NCI-H446 (cell line): ENCODE measurements at places on chromosomes 11 and 22.

- DNase-seq, result no peak
Measured at GRCh38 chr22:35510481-35510934, 30.1 kb upstream of the RASD2 start.

GRCh38 chr11:69599502-69599901 lies 41.5 kb upstream of the CCND1 start:
- no peak for DNase-seq

- no peak for DNase-seq
Measured at GRCh38 chr22:45473626-45474237, 29.0 kb upstream of the FBLN1 start.

DNA sequence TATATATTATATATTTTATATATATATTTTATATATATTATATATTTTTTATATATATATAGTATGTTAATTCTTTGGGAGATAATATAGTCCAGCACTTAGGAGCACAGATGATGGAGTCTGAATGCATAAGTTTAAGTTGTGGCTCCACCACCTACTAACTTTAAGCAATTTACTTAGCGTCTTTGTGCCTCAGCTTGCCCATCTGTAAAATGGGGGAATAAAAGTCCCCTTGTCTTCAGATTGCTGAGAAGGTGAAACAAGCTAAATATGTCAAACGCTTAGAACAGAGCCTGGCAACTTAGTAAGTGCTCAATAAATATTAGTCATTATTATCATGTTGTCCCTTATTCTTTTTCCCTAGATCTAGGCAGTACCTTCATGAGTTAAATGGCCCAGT lies 27.5 kb downstream of the DSCAML1 start:
- no peak for DNase-seq

- no peak for DNase-seq
Measured at GRCh38 chr11:20762980-20763379, 93.6 kb downstream of the NELL1 start.

GRCh38 chr11:106193956-106194355 lies 116.5 kb downstream of the AASDHPPT start:
- DNase-seq, result no peak

GRCh38 chr11:96155627-96156378 lies 187.2 kb downstream of the MAML2 start:
- peak; percentile 90 for DNase-seq

GRCh38 chr22:25970374-25970911 lies 198.8 kb upstream of the SEZ6L start:
- DNase-seq, result peak; percentile 77

- DNase-seq, result no peak
Measured at GRCh38 chr11:3139481-3140290, 25.4 kb downstream of the OSBPL5 start.

DNA sequence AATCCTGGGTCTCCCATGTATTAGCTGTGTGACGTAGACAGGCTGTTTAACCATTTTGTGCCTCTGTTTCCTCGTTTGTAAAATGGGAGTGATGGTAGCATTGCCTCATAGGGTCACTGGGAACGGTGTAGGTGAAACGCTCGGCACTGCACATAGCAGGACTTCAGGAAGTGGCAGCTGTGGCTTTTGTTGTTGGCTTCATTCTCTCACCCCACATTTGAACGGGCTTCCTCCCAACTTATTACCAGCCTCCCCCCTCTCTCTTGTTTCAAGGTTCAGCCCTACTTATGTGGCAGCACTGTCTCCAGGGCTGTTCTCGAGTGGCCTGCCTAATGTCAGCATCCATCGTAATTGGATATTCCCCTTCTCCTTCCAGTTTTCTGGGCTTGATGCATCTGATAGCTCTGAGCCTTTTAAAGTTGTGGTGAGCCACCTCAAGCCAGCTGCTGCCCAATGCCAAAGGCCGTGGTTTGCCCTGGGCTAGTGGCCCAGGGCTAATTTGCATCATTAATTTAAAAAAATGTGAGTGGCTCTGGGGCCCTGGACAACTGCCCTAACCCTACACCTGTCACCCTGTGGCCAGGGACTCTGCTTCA lies 217.8 kb upstream of the TBCEL start:
- no peak for DNase-seq

- DNase-seq, result no peak
Measured at GRCh38 chr22:29300467-29300806, 6.0 kb upstream of the GAS2L1 start.

DNA sequence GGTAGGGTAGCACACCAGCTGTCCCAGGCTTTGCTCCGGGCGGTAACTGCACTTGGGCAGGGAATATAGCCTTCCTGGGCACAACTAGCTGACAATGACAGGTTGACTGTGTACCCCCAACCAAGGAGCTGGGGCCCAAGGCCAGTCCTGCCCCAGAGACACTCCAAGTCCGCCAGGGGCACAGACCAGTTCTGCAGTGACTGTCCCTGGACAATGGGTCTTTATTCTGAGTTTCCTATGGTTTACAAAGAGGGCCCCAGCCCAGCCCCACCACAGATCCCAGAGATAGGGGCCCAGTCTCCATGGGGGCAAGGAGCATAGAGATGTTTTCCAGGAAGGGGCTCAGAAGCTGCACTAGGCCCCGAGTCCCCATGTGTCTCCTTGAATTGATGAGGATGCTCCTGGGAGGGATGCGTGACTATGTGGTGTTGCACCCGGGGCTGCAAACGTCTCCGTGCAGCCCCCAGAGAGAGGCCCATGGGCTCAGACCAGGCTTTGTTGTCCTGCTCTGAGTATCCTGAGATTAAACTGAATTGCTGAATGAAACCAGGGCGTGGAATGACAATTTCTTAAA lies 48.4 kb downstream of the CD6 start:
- DNase-seq, result no peak

DNA sequence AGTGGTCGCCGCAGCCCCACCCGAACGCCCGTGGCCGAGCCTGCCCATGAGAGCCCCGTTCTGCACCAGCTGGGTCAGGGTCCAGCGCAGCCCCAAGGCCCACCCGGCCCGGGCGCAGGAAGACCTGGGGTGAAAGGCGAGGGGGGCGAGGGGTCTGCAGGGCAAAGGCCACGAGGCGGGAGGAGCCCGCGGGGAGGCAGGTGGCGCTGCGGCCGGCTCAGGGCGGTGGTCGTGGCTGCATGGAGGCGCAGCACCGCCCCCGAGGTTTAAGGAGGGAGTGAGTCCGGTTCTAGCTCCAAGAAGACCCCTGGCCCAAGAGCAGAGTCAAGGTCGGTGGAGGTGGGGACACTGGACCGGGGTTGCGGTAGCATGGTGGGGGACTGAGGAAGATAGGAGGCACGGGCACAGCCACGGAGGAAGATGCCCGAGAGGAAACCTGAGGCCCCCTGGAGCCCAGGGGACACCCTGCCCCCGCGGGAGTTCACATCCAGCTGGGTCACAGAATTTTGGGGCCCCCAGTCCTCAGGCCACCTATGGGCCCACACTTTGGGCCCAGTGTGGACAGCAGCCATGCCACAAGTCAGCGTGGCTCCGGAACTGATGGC lies 514 bp upstream of the HDAC10 start:
- DNase-seq, result no peak

DNA sequence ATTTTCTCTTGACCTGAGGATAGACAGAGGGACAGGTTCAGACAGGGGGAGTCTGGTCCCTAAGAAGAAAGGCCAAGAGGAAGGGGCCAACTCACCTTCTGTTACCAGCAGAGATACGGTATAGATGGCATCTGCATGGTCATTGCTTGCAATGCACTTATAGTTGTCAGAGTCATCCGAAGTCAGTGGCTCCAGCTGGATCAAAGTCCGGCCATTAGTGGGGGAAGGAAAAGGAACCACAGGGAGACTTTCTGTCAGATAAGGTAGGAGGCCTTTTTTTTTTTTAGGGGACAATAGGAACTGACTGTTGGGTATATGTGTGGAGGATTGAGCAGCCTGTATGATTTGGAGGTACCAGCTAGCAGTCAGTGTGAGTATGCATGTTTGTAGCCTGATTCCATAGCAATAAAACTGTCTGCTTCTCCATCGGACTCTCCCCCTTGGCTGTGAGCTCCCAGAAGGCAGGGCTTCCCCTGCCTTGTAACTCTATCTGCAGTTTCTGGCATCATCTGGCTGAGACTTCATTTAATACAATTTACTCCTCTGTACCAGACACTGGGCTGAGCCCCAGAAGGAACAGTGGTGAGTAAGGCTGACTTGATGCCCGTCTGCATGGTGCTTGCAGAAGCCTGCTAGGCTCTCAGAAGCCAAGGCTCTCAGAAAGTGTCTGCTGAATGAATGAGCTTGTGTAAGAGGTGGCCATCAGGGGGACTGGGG lies 5.7 kb downstream of the IGSF22 start:
- no peak for DNase-seq

DNA sequence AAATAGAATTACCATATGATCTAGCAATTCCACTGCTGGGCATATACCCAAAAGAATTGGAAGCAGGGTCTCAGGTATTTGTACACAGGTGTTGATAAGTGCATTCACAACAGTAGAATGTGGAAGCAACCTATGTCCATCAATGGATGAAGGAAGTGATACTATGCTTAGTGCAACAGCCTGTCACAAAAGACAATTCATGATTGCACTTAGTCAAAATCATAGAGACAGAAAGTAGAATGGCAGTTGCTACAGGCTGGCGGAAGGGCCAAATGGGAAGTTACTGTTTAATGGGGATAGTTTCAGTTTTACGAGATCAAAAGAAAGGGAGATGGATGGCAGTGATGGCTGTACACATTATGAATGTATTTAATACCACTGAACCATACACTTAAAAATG lies 42.0 kb downstream of the SGSM3 start:
- DNase-seq, result no peak

- DNase-seq, result no peak
Measured at GRCh38 chr11:81112718-81113117, 1620.9 kb downstream of the FAM181B start.

DNA sequence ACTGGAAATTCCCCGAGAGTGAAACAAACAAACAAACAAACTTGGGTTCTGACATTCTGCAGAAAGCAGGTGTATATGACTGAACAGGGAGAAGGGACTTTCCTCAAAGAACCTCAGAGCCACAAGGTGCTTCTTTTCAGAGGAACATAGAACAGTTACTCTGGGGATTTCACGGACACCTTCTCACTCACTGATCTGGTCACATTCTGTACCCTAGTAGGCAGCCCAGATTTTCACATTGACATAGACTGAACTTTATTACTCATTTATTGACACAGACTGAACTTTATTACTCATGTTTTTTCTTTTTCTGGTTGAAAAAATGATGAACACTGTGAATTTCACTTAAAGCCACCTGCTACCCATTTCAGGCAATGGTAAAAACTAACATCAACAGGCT lies 263.0 kb downstream of the OPCML start:
- DNase-seq, result no peak

DNA sequence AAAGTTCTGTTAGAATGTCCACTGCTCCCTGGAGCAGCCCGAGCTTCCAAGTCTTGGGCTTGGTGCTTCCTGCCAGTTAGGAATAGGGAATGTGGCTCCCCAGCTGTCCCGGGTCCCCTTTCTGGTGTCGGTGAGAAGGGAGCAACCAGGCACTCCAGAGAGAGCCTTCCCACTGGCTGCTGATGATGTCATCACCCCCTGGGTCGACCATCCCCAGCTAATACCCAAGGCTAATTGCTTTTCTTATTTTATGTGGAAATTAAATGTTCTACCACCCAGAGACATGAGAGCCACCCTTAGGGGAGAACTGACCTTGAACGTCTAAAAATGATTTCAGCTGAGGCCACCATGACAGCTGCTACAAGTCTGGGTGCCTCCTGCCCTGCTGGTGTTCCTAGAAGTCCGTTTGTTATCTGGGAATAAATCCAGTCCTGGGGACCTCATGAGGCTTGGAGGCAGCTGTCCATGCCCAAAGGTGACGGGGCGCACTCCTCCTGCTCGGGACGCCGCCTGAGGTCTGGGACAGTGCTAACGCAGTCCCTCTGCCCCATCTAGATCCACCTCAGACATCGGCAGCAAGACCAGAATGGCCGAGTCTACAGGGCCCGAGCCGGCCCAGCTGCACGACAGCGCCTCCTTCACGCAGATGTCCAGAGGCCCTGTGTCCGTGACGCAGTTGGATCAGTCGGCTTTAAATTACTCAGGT lies 42.3 kb downstream of the C11orf91 start:
- DNase-seq, result no peak

DNA sequence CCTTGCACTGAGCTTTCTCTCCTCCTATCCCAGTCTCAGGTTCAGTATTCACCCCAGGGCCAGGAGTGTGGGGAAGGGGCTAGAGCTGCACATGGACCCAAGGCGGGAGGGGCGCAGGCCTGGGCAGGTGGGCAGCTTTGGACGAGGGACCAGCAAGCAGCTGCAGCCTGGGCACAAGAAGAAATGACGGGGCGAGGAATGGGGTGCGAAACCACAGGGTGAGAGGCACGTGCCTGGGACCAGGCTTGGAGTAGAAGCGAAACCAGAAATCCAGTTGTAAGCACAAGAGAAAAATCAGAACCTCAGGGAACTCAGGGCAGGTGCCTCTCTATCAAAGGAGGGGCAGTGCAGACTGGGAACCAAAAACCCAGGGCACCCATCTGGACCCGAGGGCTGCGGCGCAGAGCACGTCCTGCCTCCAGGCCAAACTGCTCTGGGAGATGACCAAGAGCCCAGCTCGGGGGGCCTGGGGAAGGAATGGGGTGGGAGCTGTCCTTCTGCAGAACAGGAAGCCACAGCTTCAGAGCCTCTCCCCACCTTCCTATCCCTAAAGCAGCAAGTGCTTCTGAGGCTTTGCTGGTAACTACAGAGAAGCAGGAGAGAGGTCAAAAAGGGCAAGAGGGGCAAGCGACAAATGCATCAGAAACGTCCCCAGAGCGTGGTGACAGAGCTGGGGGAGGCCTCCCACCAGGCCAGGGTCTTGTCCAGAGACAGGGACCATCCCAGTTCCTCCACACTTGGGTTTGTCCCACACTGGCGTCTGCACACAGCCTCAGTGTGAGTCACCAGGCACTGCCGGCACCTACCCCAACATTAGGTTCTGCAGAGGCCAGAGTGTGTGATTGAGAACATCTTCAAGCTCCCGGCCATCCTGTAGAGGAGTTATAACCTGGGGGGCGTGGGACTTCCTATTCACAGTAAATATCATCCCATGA lies 18.3 kb upstream of the TMPRSS4 start:
- DNase-seq, result no peak

GRCh38 chr22:24498824-24499223 lies 3.7 kb downstream of the UPB1 start:
- DNase-seq, result no peak

DNA sequence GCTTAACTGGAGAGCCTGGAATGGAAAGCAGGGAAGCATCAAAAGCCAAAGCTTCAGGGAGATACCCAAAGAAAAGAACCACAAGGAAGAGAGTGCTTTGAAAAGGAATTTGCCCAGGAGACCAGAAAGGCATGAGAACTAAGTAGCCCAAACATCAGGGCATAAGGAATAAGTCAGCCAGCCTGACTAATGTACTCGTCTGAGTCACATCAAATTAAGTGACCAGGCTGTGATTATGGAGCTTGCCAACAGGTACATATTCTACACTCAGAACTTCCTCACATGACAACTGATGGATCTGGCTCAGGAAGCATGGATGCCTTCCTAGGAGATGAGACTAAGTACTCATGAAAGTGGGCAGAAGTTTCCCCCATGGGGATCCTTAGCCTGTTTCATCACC lies 366.7 kb downstream of the BUD13 start:
- no peak for DNase-seq

- DNase-seq, result no peak
Measured at GRCh38 chr11:608791-609251, 6.9 kb downstream of the IRF7 start.

- DNase-seq, result peak; percentile 41
Measured at GRCh38 chr11:130102301-130103249, 32.9 kb downstream of the APLP2 start.
